ENCODE measurements at places on chromosomes 3 and 15. TPM values are rescaled to one million over a fixed set of nuclear protein-coding genes. Genes with fewer than 3 reads are reported as not detected.

Gene OR5K2
- total RNA-seq: not detected

Gene GOLGA6L7
- not detected for total RNA-seq

Gene ZNF592
- 4.0 TPM for total RNA-seq

Gene PDIA3
- total RNA-seq: 578 TPM

Gene TMC3
- total RNA-seq: not detected

Gene GOLGA6D
- total RNA-seq: not detected

Gene CADM2
- total RNA-seq: 0.07 TPM

Gene PROS1
- total RNA-seq: 11.2 TPM

Gene UPK1B
- total RNA-seq: not detected

Gene ATR
- total RNA-seq: 27.4 TPM

Gene KLF15
- 2.3 TPM for total RNA-seq

Gene PLA2G4E
- total RNA-seq: not detected

Gene VGLL3
- 5.0 TPM for total RNA-seq

Gene C2CD4A
- total RNA-seq: 3.2 TPM

Gene TGM4
- total RNA-seq: 0.26 TPM

Gene CP
- 0.13 TPM for total RNA-seq

Gene GOLGA6L2
- total RNA-seq: not detected

Gene IMPG2
- 0.33 TPM for total RNA-seq

Gene GATA2
- 16.2 TPM for total RNA-seq

Gene ALDH1L1
- not detected for total RNA-seq

Data from pulmonary artery endothelial cell (primary cell).